ENCODE measurements at places on chromosomes 5 and 9. TPM values are rescaled to one million over a fixed set of nuclear protein-coding genes. Genes with fewer than 3 reads are reported as not detected.

MARCOL gene
- not detected for total RNA-seq

TLE1 gene
- 28.7 TPM for total RNA-seq

DMGDH gene
- 2.6 TPM for total RNA-seq

FOXD4L6 gene
- total RNA-seq = not detected

SCGB3A2 gene
- not detected for total RNA-seq

DMRT3 gene
- total RNA-seq = not detected

CAVIN4 gene
- 1.1 TPM for total RNA-seq

PGM5 gene
- 0.85 TPM for total RNA-seq

TYRP1 gene
- not detected for total RNA-seq

DNM1 gene
- total RNA-seq = 119 TPM

EGFLAM gene
- total RNA-seq = 2.3 TPM

MARCHF11 gene
- total RNA-seq = not detected

KIF12 gene
- total RNA-seq = under 0.01 TPM

PKN3 gene
- 2.4 TPM for total RNA-seq

RGP1 gene
- total RNA-seq = 21.6 TPM

CERCAM gene
- total RNA-seq = 194 TPM

ZNF782 gene
- total RNA-seq = 4.1 TPM

PCDHGA5 gene
- total RNA-seq = 3.2 TPM

CXCL14 gene
- 2.1 TPM for total RNA-seq

ORM2 gene
- total RNA-seq = not detected

STC2 gene
- total RNA-seq = 553 TPM

C5orf34 gene
- total RNA-seq = 1.8 TPM

ALDH1A1 gene
- total RNA-seq = not detected

HBEGF gene
- total RNA-seq = 3.3 TPM

ADAMTS19 gene
- under 0.01 TPM for total RNA-seq

TRIM36 gene
- total RNA-seq = 0.61 TPM

C8G gene
- total RNA-seq = 1.1 TPM

RANBP3L gene
- total RNA-seq = 2.3 TPM

CPEB4 gene
- total RNA-seq = 39.1 TPM

ARSI gene
- total RNA-seq = 12.0 TPM

PTGDS gene
- total RNA-seq = 16.9 TPM

PTGS1 gene
- 14.2 TPM for total RNA-seq

ASTN2 gene
- 5.2 TPM for total RNA-seq

CMBL gene
- 6.7 TPM for total RNA-seq

GZMA gene
- not detected for total RNA-seq

ABCA1 gene
- 62.4 TPM for total RNA-seq

IL3 gene
- not detected for total RNA-seq

PRRX2 gene
- total RNA-seq = 92.7 TPM

ADRB2 gene
- total RNA-seq = 2.8 TPM

DMRT2 gene
- 0.16 TPM for total RNA-seq

ADGRD2 gene
- not detected for total RNA-seq

ACTBL2 gene
- total RNA-seq = not detected

ZNF484 gene
- 17.5 TPM for total RNA-seq

PLPP7 gene
- total RNA-seq = 10.6 TPM

CARTPT gene
- not detected for total RNA-seq

NR6A1 gene
- total RNA-seq = 0.97 TPM

COL5A1 gene
- 339 TPM for total RNA-seq

PCDHGB2 gene
- 4.1 TPM for total RNA-seq

IFNA2 gene
- total RNA-seq = not detected

LPAR1 gene
- 155 TPM for total RNA-seq

LRRC14B gene
- total RNA-seq = not detected

FCN1 gene
- not detected for total RNA-seq

LIX1 gene
- total RNA-seq = not detected

EIF4EBP3 gene
- 1.5 TPM for total RNA-seq

DCAF12 gene
- 18.3 TPM for total RNA-seq

LIFR gene
- total RNA-seq = 33.4 TPM

INSL4 gene
- not detected for total RNA-seq

Measured in hair follicle dermal papilla cell (primary cell).